AML-193 (cell line): ENCODE measurements at places on chromosomes 1 and 21.

- DNase-seq = no peak
Observed at GRCh38 chr1:47621483-47621882, 183.6 kb downstream of the FOXD2 start.

DNA sequence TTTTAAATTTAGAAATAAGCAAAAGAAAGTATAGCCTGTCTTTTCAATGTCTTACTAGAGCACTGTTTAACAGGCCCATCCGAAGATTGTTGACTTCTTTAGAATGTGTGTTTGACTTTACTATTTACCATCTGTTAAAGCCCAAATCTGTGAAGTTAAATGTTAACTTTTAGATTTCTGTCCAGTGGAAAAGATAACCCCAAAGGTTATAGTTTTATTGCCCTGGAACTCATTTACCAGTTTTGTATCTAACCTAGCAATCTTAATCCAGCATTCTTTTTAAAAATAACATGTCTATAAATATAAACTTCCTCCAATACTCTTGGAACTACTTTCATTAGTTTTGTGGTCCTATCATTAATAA, 37.9 kb downstream of the SNRPE start:
- DNase-seq = no peak

DNA sequence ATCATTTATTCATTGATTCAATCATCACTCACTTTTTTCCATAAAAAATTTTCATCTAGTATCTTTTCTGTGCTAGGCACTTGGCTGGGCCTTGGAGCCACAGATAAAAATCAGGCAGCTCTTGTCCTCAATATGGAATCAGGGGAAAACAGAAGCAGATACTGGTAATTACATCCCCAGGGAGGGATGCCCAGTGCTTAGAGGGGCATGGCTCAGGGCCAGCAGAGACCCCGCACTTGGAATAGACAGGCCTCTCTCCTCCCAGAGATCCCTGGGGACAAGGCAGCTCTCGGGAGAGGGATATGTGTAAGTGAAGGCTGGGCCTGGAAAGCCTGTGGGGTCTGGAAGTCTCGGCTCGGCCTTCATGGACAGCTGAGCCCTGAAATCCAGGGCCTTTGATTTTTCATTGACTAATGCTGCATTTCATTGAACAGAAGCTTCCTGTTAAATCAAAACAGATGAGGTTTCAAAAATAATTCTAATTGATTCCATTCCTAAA, 180.4 kb downstream of the FOXD2 start:
- no peak for DNase-seq

DNA sequence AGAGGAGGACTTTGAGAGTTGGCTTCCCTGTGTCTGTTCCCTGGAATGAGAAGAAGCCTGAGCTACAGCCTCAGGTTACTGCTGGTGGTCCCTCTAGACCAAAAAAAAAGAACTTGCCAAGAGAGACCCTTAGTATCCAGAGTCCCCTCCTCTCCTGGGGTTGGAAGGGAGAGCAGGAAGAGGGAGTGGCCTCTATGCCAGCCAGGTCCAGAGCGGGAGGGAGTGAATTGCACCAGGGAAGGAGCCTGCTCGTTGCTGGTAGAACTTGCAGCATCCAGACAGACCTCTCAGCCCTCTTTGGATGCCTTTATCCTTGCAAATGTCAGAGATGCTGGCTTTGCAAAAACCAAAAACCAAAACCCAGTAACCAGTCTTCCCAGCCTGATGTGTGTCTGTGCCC, 491.3 kb upstream of the VAMP3 start:
- no peak for DNase-seq

GRCh38 chr1:202586018-202586821, 124.0 kb downstream of the SYT2 start:
- DNase-seq = no peak

GRCh38 chr1:94769551-94769950, 50.6 kb upstream of the SLC44A3 start:
- DNase-seq = no peak

DNA sequence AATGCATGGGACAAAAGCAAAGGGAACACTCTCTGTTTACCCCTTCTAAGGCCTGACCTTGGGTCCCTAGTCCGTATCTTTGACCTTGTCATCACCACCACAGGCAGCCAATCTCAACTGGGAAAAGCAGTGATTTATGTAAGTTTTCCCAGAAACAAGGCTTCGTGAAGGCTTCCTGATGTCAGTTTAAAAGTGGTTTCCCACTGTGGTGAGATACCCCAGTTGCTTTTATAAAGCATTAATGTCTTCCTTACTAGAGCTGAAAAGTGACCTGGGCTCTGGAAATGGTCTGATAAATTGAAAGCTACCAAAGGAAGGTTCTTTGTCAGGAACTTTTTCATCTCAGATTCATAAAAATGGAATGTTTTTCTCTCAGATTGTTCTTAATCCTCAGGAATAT, 536.4 kb upstream of the PTBP2 start:
- DNase-seq = no peak

GRCh38 chr1:58717979-58718378, 18.1 kb upstream of the MYSM1 start:
- DNase-seq = no peak

DNA sequence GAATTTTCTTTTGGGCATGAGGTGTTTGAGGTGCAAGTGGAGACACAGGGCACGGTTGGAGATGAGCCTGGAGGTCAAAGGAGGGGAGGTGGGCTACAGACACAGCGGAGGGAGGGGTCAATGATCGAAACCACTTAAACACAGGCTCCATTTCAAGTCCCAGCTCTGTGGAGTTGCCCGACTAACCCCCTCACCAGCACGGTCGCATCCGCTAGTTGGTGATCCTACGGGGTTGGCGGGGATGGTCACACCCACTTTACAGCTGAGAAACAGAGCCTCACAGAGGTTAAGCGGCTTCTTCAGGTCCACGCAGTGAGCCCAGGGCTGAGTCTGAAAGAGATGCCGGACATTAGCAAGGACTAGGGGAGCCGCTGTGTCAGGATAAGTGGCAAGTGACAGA, 60.1 kb upstream of the RUNX3 start:
- DNase-seq = no peak

DNA sequence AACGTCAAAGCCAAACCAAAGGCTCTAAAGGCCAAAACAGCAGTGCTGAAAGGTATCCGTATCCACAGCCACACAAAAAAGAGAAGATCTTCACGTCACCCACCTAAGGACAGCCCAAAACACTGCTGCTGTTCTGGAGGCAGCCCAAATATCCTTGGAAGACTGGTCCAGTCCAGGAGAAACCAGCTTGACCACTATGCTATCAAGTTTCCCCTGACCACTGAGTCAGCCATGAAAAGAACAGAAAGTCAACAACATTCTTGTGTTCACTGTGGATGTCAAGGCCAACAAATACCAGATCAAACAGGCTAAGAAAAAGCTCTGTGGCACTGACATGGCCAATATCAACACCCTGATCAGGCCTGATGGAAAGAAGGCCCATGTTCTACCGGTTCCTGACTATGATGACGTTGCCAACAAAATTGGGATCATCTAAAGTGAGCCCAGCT, 32.1 kb downstream of the ARID4B start:
- DNase-seq = no peak

- DNase-seq = no peak
Observed at GRCh38 chr1:201038186-201038876, 14.8 kb upstream of the KIF21B start.

DNA sequence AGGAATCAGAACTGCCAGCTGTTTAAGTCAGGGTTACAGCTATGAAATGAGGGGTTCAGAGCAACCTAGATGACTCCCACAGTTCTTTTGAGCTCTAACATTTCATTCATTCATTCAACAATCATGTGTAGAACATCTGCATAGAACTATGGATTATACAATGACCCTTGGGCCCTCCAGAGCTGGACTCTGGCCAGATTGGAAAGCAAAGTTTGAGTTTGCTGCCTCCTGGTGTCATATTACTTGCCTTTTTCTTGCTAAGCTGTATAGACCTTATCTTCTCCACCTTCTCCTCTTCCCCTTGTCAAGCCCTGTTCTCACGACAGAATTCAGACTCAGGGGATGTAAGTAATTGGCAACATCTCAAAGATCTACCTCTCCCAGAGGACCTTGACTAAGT, 4.0 kb downstream of the CASQ2 start:
- peak; percentile 0 for DNase-seq

- DNase-seq = no peak
Observed at GRCh38 chr1:66758241-66758755, 6.0 kb downstream of the DYNLT5 start.

GRCh38 chr1:85490270-85490985, 25.5 kb upstream of the DDAH1 start:
- DNase-seq = peak; percentile 36

DNA sequence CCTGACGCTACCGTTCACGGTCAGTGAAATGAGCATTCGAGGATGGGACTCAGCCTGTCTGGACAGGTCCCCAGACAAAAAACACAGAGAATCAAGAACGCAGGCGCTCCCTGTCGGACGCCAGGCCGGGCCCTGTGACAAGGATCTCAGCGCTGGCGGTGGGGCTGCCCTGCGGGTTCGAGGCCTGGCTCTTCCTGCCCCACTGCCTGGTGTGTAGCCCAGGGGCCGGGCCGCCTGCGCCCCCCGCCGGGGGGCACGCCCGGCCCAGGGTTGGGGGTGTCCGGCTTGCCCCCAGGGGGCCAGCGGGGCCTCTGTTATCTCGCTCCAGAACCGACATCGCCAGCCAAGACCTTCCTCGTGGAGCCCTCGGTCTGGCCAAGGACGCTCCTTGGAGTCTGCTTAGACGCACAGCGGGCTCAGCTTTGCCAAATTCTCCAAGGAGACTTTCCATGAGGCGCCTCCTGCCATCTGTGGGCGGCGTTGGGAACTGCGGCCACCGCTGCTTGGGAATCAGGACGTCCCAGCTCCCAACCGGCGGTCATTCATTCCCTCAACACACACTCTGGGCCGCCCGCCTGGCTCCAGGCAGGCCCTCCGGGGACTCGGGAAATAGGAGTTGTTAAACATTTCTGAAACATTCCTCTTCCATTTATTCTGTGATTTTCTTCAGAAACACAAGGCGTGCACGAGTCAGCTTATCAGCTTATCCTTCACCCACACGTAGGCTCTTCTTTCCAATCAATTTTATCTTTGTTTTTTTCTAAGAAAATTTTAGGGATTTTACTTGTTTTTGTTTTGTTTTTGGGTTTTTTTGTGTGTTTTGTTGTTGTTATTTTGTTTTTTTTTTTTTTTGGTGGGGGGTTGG, 11.3 kb upstream of the RIPK4 start:
- peak; percentile 2 for DNase-seq

DNA sequence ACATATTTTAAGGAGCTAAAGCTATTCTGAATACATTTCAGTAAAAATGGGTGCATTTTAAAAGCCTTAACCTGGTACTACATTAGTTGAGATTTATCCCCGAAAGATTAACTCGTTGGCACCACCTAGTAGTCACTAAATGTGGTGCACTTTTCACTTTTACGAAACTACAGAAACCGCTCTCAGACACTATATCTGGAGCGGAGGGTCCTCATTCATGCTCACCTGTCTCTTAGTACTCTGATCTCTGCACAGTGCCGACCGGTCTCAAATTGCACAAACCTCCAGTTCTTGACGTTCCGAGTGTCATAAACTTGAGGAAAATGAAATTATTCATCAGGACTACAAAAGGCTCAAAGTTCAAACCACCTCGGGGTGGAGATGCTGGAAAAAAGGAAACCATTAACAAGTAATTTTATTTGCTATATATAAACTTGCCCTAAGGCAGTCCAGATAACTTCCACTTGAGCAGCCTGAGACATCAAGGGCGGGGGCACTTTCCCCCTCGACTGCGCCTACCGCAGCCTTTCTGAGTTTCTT, 722 bp downstream of the LZIC start:
- DNase-seq = peak; percentile 71

DNA sequence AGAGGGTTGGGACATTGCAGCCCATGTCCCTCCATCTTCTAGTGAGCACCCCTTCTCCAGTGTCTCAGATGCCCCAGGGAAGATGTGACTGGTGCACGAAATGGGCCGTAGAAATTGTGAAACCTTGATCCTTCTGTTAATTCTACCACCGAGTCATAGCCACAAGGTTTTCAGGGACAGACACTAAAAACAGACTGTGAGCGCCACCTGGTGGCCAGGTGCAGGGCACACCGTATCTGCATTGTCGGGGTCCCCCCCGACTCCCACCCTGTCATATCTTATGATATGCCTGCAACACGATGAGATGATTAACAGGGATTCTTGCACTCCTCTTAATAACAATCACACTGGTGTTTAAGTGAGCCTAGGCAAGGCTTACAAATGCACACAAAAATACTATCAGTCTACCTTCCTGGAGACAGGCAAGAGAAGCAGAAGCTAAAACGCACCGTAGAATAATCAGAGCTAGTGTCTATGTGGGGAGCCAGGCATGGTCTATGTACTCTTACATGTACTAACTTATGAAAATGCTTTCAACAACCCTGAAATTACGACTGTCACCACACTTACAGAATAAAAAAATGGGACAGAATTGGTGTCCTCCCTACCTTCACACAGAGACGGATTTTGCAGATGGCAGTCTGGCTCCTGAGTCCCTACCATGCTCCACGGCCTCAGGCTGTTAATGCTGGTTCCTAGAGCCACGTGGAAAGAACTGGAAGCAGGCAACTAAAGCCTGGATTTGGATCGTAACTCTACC, 57.9 kb downstream of the FHAD1 start:
- peak; percentile 26 for DNase-seq

DNA sequence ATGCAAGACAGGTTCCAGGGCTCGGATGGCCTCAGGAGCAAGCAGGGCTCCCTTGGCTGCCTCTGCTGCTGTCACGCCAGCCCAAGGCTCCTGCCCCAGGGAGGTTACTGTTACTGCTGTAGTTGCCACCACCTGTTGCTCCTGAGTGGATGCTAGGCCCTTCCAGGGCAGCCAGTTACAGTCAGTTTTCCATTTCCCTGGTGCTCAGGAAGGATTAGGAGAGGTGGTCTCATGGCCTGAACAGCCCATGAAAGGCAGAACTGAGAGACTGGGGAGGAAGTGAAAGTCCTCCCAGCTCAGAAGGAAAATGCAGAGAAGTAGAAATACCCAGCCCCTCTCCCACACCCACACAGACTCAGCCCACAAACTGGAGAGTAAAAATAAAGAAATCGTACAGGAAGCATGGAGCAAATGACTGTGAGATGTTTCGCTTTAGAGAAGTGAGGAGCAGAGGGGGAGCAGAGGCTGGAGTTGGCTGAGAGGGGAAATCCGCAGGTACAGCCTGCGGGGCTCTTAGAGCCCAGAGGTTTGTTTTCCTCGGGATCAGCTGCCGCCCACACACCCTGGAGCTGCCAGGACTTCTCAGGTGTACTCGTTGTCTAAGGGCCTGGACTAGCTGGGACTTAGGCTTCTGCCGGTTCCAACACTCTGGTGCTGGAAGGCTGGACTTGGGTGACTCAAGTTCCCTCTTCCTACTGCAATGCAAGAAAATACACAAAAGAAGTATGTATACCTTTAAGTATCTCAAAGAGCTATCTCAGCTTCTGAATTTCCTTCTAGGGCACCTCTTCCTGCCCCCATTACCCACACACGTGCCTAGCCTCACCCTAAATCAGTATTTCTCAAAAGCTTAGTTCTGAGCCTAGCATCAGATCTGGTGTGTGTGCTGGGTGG, 2.3 kb downstream of the IL6R start:
- peak; percentile 24 for DNase-seq

- DNase-seq = peak; percentile 3
Observed at GRCh38 chr1:85991261-85991660, 165.3 kb downstream of the COL24A1 start.

GRCh38 chr1:31653717-31654473, 9.2 kb upstream of the PEF1 start:
- DNase-seq = no peak

GRCh38 chr1:196543833-196544232, 64.4 kb downstream of the KCNT2 start:
- no peak for DNase-seq
